Daoy (cell line): ENCODE measurements at places on chromosomes 2 and 18. TPM values are rescaled to one million over a fixed set of nuclear protein-coding genes. Genes with fewer than 3 reads are reported as not detected.

DLX2 gene
- total RNA-seq, result 0.51 and 2.2 TPM in 2 replicates

HAUS1 gene
- total RNA-seq, result 46.7 and 63.9 TPM in 2 replicates

VWA3B gene
- 0.77 TPM in 1 of 2 replicates, not detected in the other for total RNA-seq

UCN gene
- total RNA-seq, result 0.11 TPM in 1 of 2 replicates, not detected in the other

GORASP2 gene
- 34.2 and 43.3 TPM in 2 replicates for total RNA-seq

CD8A gene
- total RNA-seq, result not detected in 2 replicates

HOXD12 gene
- total RNA-seq, result 0.46 TPM in 1 of 2 replicates, not detected in the other

MC5R gene
- total RNA-seq, result not detected in 2 replicates

TANC1 gene
- 13.7 and 19.3 TPM in 2 replicates for total RNA-seq

DNA sequence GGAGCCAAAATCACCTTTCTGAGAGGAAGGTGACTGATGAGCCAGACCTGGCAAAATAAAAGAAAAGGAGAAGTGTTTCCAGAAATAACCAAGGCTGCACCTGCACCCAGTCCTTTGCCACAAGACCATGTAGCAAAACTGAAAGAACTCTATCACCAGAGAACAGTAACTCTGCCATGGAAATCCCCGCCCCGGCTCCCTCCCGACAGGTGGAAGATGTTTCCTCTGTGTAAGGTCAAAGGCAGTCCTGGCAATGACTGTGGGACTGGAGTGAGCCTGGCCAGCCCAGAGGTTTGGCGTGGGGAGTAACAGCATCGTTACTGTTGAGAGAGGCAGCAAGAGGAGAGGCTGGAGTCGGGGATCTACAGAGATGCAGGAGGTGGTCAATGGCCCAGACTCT, 42.3 kb downstream of the SPRED2 start:
- no peak for DNase-seq

- peak; percentile 16 for DNase-seq
These were observed 9.3 kb upstream of the SCYGR5 start for GRCh38 chr2:227657199-227657845.

DNA sequence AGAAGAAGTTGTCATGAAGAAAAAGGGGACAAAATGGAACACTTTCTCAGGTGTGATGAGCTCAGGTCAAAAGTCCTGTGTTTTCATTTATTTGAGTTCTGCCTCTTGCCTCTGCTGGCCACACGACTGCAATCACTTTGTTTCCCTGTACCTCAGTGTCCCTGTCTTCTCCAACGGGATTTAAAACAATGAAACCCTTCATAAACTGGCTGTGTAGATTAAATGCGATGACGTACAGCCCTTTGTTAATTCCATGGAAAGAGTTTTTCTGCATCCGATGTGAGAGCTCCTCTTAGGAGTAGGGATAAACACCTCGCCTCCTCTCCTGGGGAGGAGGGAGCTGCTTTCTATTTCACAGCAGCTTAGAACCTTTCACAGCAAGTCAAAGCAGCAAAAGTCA, 51.5 kb upstream of the CNGA3 start:
- DNase-seq, result no peak

GRCh38 chr2:153047220-153047619, 328.8 kb downstream of the ARL6IP6 start:
- no peak for DNase-seq

GRCh38 chr18:9862686-9863085, 23.1 kb upstream of the TXNDC2 start:
- DNase-seq, result no peak

DNA sequence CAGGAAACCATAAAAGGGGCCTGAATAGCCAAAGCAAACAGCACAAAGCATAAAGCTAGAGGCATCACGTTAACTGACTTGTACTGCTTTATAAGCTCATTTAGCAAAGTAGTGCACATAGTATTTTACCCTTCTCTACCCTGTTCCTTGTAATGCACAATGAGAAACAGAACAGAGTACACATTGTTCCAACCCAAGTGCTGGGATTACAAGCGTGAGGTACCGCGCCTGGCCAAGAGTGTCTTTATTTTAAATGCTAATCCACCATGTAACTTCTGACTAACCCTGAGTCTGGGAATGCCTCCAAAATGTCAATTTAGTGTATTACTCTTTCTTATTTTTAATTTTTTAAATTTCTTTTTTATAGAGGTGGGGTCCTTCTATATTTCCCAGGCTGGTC, 46.4 kb upstream of the STON1 start:
- no peak for DNase-seq

- no peak for DNase-seq
These were observed 165.6 kb upstream of the VRK2 start for GRCh38 chr2:57880967-57881366.

- peak; percentile 12 for DNase-seq
These were observed 104.9 kb downstream of the MBD2 start for GRCh38 chr18:54119524-54120019.

DNA sequence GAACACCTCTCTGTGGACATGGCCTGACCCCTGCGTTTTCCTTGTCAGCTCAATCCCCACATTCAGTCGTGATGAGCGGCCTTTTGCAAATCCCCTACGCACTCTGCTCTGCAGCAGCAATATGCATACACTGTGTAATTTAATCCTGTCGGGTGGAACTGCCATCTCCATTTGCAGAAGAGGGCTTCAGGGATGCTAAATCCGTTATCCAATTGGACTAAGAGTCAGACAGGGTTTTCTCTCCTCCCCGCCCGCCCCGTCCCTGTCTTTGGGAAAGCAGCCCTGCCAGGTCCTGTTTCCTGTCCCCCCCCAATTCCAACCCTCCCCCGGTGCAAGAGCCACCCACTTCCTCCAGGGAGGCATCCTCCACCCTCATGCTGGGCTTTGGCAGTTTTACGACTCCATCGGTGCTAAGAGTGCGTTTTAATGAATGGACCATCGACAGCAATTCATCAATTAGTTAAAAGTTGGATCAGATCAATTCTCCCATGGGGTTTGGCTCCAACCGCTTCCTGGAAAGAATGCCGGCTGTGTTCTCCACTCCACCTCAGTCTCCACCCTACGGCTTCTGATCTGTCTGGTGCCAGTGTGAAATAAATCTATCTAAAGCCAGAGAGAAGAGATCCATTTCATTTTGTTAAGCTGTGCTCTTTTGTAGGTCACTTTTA, 53.5 kb upstream of the ASAP2 start:
- no peak for DNase-seq

- DNase-seq, result no peak
These were observed 58.1 kb downstream of the IL1R2 start for GRCh38 chr2:102049756-102050443.

DNA sequence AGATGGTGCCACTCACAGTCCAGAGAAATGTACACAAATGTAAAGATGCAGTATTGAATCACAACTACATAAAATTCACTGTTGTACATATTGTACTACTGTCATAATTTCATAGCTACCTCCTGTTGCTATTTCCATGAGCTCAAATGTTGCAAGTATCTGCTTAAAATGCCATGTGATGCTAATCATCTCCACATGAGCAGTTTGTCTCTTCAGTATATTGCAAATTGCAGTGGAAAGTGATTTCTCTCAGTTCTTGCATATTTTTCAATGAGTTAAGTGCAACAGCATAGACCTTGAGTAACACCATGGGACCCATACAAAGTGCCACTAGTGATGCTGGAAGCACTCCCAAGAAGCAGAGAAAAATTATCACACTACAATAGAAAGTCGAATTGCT, 51.9 kb downstream of the MAIP1 start:
- DNase-seq, result no peak

DNA sequence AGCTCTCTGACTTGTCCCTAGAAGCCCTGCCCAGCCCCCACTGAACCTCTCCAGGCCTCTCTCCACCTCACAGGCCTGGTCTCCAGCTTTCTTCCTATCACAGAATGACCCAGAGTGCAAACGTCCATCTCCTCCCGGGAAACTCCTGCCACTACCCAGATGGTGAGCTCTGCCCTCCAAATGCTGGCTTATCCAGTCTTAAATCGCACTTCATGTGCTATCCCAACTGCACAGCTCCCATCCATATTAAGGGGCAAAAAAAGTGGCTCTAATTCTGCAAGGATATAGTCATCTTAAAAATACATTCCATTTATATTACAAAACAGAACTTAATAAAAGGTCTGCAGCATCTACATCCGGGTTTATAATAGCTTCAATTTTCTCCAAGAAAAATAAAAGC, 70.8 kb upstream of the CDC42EP3 start:
- no peak for DNase-seq

DNA sequence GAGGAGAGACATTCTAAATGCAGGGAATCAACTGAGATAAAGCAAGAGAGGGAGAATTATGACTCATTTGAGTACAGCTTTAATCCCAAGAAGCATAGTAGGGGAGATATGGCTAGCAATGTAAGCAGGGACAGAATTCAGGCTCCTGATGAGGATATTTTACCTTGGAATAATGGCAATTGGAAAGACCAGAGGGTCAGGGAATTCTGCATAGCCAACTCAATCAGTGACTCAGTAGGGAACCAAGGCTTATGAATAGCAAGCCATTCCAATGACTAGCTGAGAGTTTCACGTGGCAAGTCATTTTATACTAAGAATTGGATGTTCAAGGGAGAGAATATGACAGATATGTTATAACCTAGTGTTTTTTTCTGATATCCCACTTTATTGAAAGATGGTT, 563.8 kb upstream of the NETO1 start:
- DNase-seq, result no peak

GRCh38 chr2:119436993-119437772, 5.5 kb downstream of the TMEM37 start:
- DNase-seq, result no peak

DNA sequence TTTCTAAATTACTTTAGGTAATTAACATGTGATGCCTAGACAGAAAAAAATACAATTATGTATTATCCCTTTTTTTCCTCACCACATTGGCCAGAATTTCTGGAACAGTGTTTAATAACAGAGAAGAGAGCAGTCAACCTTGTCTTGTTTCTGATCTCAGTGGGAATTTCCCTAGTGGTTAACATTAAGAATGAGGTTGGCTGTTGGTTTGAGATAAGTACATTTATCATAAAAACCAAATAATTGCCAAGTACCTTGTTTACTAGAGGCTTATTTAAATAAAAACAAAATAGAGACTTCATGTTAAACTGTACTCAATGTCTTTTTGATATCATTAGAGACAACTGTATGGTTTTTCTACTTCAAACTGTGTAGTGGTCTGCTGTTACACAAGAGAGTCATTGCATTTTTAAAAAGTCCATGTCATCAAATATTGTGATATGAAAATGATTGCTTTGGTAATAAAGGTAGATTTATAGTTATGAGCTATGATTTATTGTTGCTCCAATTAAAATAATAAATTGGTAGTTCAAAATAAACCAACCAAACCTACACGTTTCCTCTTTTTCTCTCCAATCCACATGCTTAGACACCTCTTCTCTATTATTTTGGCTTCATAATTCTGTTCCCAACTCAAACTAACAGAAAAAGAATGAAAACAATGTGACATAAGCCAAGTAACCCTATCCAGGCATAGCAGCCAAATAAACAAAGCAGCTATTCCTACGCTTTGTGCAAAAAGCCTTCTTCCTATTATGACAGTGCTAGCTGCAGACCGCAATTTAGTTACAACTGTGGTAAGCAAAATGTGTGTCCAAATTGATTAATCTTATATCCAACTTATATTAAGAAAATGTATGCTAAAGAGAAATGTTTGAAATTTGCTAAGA, 20.9 kb upstream of the TANK start:
- peak; percentile 67 for DNase-seq

- DNase-seq, result no peak
These were observed 15.5 kb downstream of the WDFY1 start for GRCh38 chr2:223929571-223930102.

GRCh38 chr18:25669741-25670140, 317.8 kb upstream of the ZNF521 start:
- no peak for DNase-seq

DNA sequence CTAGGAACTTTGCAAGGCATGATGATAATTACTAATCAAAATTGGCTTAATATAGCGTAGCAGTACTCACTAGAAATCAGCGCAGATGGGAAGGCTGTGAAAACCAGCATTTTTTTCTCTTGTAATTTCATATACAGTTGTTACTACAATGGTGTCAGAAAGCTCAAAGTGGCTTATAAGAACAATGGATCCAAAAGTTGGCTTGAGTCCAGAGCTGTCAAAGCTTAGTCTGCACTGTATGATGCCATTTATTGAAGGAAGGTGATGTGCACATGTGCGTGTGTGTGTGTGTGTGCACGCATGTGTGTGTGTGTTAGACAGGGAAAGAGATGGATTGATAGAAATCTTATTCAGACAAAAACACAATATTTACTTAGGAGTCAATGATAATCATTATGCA, 341.3 kb downstream of the TGIF1 start:
- DNase-seq, result no peak

GRCh38 chr2:231219289-231219688, 20.9 kb downstream of the ARMC9 start:
- DNase-seq, result no peak

GRCh38 chr2:132638313-132639040, 31.5 kb downstream of the LYPD1 start:
- DNase-seq, result no peak

DNA sequence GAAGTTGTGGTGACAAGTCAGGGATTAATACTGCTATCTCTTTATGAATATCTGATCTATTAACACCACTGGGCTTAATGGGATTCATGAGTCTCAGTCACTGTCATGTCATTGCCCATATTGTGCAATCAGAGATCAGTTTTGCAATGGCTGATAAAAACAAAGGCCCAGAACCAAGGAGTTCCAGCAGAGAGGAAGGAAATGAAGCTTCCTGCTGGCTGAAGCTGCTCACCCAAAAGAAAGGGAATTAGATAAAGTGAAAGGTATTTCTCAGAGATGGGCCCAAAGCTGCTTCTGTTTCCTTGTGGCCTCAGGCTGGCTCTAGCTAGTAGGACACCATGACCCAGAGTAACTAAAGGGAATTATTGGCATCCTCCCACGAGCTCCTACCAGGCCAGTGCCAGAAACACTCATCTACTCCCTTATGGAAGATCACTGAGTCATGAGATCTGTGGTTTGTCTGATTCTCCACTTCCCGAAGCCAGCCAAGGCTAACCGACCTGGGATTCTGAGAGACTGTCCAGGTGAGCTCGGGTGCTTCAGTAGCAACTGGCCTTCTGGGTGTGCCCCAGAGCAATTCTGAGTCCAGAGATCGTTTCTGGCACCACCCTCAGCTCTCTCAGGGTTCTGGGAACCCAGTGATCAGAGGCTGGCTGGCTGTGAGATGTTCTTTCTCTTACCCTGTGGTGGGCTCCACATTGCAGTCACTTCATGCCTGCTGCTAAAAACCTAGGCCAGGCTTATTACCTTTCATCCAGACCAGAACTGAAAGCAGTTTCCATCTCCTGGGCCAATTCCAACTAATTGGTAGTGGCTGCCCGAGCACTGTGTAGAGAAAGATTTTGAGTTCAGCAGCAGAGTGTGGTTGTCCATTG, 129.5 kb upstream of the PELI1 start:
- peak; percentile 86 for DNase-seq

DNA sequence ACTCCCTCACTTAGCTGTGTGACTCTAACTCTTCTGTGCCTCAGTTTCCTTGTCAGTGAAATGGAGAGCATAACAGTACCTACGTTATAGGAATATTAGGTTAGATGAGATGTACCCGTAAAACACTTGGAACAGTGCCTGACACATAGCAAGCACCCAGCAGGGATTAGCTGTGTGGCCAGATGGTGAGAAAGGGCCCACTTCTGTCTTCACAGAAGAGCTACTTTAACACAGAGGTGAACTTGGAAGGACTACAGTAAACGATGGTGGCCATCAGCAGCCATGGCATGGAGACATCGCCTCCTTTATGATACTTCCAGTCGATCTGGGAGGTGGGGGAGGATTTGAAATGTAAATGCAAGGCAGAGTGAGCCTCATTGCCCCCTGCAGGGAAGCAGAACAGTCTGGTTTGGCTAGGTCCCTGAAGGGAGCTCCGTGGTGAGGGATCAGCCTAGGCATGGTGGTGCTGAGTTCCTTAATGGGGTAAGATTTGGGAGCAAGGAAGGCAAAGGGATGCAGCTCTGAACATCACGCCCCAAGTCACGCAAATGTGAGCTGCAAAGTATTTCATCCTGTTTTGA, 101.7 kb upstream of the ALPP start:
- no peak for DNase-seq
